ENCODE measurements at places on chromosomes 11 and 22.

GRCh38 chr11:88535266-88535665 is 197.7 kb upstream of the CTSC start:
- DNase-seq: no peak

GRCh38 chr11:62694455-62695167 is 5.3 kb upstream of the LRRN4CL start:
- no peak for DNase-seq

- DNase-seq: no peak
Measured at GRCh38 chr11:20178976-20179375, 18.7 kb upstream of the DBX1 start.

GRCh38 chr22:46602025-46602424 is 18.2 kb upstream of the GRAMD4 start:
- no peak for DNase-seq

- DNase-seq: no peak
Measured at GRCh38 chr11:122346006-122346405, 230.0 kb upstream of the BLID start.
